ENCODE measurements at places on chromosomes 7 and 10. TPM values are rescaled to one million over a fixed set of nuclear protein-coding genes. Genes with fewer than 3 reads are reported as not detected.

Gene H2BK1
- total RNA-seq = not detected

Gene GALNT11
- total RNA-seq = 18.4 TPM

Gene GARIN1A
- 0.60 TPM for total RNA-seq

Gene POMZP3
- 16.5 TPM for total RNA-seq

Gene IDI2
- total RNA-seq = not detected

Gene SLC18A3
- total RNA-seq = not detected

Gene NME8
- total RNA-seq = not detected

GRCh38 chr10:483261-483660, 206.2 kb downstream of the DIP2C start:
- H3K27ac ChIP-seq = no peak overlapping the region
- no peaks in the 10 kb centered on the region for H3K36me3 ChIP-seq
- H3K4me3 ChIP-seq = no peak overlapping the region
- H3K4me1 ChIP-seq = no peaks in the 10 kb centered on the region
- H3K27me3 ChIP-seq = no peaks in the 10 kb centered on the region

DNA sequence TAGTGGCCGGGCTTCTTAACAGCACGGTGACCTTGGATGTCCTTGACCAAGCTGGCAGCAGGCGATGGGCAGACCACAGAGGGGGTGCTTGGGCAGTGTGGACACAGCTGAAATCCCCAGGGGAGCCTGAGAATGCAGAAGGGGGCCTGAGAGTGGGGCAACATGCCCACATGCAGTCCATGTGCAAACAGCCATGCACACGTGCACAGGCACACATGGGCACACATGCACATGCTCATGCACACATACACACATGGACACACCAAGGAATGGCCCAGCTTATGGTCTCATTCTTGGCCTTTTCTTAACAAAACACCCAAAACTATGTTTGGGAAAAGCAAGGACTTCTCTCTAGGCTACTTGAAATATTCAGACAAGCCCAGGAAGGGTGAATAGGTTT, 483.9 kb upstream of the MKI67 start:
- H3K27ac ChIP-seq = no peak overlapping the region
- H3K36me3 ChIP-seq = no peaks in the 10 kb centered on the region
- H3K27me3 ChIP-seq = no peaks in the 10 kb centered on the region
- DNase-seq = no peak

DNA sequence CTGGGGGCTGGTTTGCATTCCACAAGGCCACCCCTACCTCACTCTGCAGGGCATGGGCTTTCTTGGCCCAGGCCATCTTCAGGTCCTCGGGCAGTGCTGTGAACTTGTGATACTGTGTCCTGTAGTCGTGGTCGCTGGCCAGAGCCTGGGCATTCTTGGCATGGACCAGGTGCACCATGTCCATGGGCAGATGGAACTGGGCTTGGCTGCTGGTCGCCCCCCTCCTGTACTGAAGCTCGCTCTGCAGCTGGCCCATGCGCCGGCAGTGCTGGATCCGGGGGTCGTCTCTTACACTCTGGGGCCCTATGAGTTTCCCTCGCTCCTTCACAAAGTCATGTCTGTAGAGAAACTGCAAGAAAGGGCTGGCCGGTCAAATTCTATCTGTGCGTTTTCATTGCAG, 51.7 kb downstream of the HABP2 start:
- DNase-seq = no peak
- H3K27ac ChIP-seq = no peak overlapping the region
- peaks cover 8% of the 10 kb centered on the region for H3K27me3 ChIP-seq
- no peaks in the 10 kb centered on the region for H3K36me3 ChIP-seq
- no peak overlapping the region for H3K4me3 ChIP-seq
- no peaks in the 10 kb centered on the region for H3K4me1 ChIP-seq

DNA sequence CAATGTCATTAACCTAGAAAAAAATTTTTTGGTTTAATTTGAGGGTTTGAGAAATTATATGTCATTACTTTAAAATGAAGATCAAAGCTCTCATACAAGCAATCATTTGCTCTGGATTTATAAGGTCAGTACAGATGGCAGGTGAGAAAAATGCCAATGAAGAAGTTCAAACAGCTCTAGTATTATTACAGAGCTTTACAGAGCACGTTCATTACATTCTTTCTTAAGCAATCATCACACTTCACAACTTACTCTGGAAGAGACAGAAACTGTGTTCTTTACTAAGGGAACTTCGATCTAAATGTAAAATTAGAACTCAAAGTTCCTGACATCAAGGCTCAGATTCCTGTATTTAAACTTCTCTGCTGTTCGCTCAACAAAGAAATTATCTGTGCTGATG, 153.4 kb downstream of the ATE1 start:
- no peaks in the 10 kb centered on the region for H3K36me3 ChIP-seq
- no peak overlapping the region for H3K4me3 ChIP-seq
- H3K27ac ChIP-seq = no peak overlapping the region
- H3K27me3 ChIP-seq = no peaks in the 10 kb centered on the region

- H3K27me3 ChIP-seq = no peaks in the 10 kb centered on the region
- peaks cover 11% of the 10 kb centered on the region for H3K4me1 ChIP-seq
- no peak overlapping the region for H3K27ac ChIP-seq
- no peak for DNase-seq
- H3K4me3 ChIP-seq = no peak overlapping the region
- H3K36me3 ChIP-seq = no peaks in the 10 kb centered on the region
These were observed 10.2 kb downstream of the DNAJC12 start for GRCh38 chr10:67827811-67828210.

DNA sequence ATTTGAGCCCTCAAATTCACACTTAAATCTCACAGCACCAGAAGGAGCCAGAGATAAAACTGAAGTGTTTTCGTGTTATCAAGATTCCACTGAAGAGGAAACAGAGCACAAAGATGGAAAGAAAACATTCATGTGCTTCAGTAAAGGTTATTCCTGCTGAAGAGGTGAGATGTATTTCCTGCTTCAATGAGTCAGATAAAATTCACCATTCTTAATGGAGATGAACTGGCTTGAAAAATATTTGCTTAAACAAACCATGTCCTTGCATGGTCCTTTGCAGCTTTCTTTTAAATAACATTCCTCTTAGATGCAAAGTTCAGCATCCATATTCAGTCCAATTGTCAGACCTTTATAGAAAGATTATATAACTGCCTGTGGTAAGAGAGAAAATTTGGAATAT, 294.2 kb downstream of the IPMK start:
- no peaks in the 10 kb centered on the region for H3K4me1 ChIP-seq
- no peaks in the 10 kb centered on the region for H3K36me3 ChIP-seq
- no peaks in the 10 kb centered on the region for H3K27me3 ChIP-seq

GRCh38 chr7:9822458-9823290, 1151.0 kb upstream of the PHF14 start:
- H3K4me1 ChIP-seq = no peaks in the 10 kb centered on the region
- H3K27me3 ChIP-seq = no peaks in the 10 kb centered on the region
- H3K27ac ChIP-seq = no peak overlapping the region
- no peak overlapping the region for H3K4me3 ChIP-seq

DNA sequence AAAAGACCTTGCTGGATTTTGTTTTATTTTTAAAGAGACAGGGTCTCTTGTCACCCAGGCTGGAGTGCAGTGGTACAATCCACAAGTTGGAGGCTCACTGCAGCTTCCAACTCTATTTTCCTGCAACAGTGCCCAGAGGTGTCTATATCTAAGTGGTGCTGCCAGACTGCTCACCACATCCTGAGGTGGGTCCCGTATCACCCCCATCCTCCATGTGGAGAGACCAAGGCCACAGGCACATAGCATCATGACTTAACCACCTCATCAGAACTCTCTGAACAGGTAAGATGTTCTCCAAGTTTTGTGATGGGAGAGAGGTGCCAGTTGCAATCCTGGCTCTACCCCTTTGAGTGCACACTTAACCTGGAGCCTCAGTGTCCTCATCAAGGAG, 98.2 kb downstream of the RNF216 start:
- no peaks in the 10 kb centered on the region for H3K27me3 ChIP-seq
- H3K4me1 ChIP-seq = peaks cover 86% of the 10 kb centered on the region
- peaks cover 35% of the 10 kb centered on the region for H3K36me3 ChIP-seq
- H3K4me3 ChIP-seq = no peak overlapping the region
- peak overlapping the region; percentile 72 for H3K27ac ChIP-seq

DNA sequence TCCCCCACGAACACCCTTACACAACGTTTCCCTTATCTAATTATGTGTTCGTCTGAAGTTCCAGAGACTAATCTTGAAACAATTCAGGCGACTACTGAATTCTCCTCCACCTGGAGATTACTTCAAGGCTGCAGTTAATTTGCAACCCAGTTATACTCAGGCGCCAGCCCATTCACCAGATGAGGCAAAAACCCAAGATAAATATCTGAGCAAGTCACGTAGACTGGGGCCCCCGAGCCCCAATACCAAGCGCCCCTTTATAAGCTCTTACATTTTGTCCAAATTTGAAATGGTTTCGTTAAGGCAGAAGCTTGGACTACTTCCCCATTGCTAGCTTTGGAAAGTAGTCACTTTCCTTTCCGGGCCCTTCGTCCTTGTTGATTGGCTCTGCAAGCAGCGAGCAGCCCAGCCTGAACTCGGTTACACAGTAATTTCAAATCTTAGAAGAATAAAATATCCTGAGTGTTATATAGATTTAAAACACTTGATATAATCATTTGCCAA, 1.2 kb downstream of the TPK1 start:
- peak overlapping the region; percentile 94 for H3K4me3 ChIP-seq
- H3K27ac ChIP-seq = peak overlapping the region; percentile 99
- H3K27me3 ChIP-seq = no peaks in the 10 kb centered on the region
- peak; percentile 53 for DNase-seq

DNA sequence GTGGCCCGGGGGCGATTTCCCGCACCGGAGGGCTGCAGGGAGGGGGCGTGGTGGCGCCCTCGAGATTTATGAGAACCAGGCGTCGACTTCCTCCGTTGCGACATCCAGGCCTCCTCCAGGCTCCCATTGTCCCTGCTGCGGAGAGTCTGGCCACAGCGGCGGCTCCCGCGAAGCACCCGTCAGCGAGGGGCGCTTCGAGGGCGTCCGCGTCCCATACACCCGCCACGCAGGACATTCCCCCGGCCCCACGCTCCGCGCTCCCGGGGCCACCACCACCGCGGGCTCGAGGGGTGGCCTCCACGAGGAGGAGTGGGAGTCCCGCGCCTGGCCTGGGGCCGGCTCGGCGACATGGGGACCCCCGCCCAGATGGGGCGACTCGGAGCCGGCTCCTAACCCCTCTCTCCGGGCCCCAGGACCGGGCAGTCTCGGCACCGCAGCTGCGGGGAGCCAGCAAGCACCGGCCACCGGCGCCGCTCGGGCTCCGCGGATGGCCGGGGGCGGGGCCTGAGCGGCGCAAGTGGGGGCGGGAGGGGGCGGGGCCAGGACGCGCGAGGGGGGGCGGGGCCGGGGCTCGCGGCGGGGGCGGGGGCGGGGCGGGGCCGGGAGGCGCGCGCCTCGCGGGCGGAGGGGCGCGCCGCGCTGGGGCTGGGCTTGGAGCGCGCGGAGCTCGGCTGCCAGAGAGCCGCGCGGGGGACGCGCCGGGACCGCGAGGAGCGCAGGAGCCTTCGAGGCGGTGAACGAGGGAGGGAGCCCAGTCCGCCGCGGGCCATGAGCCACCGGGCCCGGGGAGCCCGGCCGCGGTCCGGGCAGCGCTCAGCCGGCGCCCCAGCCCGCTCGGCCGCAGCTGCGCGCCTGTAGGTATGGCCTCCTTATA, at the start of gene SH2B2:
TSS of gene SH2B2 (plus strand) at position 632 of the 874 bp plus-strand sequence. CDS start 13,683 bp downstream, outside the sequence.
- peak within 1 kb of the TSS; percentile 46 for H3K4me3 ChIP-seq
- H3K36me3 ChIP-seq = no peaks in the 10 kb centered on the region
- peak; percentile 30 for DNase-seq
- H3K27me3 ChIP-seq = peaks cover 23% of the 10 kb centered on the region

- H3K36me3 ChIP-seq = no peaks in the 10 kb centered on the region
- H3K4me3 ChIP-seq = no peak overlapping the region
- H3K27me3 ChIP-seq = peaks cover 13% of the 10 kb centered on the region
These were observed 6.0 kb downstream of the TFPI2 start for GRCh38 chr7:93884541-93884940.

- DNase-seq = no peak
- no peaks in the 10 kb centered on the region for H3K36me3 ChIP-seq
- no peak overlapping the region for H3K27ac ChIP-seq
- H3K4me3 ChIP-seq = no peak overlapping the region
- no peaks in the 10 kb centered on the region for H3K4me1 ChIP-seq
- no peaks in the 10 kb centered on the region for H3K27me3 ChIP-seq
These were observed 227.6 kb upstream of the IMMP2L start for GRCh38 chr7:111789870-111790269.

- H3K36me3 ChIP-seq = no peaks in the 10 kb centered on the region
- no peak overlapping the region for H3K27ac ChIP-seq
- DNase-seq = no peak
- no peaks in the 10 kb centered on the region for H3K27me3 ChIP-seq
- no peak overlapping the region for H3K4me3 ChIP-seq
These were observed 14.5 kb upstream of the PIP start for GRCh38 chr7:143117395-143117794.

- H3K36me3 ChIP-seq = peaks cover 15% of the 10 kb centered on the region
- H3K27ac ChIP-seq = no peak overlapping the region
- no peaks in the 10 kb centered on the region for H3K4me1 ChIP-seq
- H3K4me3 ChIP-seq = no peak overlapping the region
These were observed 30.8 kb downstream of the SGMS1 start for GRCh38 chr10:50592961-50593418.

DNA sequence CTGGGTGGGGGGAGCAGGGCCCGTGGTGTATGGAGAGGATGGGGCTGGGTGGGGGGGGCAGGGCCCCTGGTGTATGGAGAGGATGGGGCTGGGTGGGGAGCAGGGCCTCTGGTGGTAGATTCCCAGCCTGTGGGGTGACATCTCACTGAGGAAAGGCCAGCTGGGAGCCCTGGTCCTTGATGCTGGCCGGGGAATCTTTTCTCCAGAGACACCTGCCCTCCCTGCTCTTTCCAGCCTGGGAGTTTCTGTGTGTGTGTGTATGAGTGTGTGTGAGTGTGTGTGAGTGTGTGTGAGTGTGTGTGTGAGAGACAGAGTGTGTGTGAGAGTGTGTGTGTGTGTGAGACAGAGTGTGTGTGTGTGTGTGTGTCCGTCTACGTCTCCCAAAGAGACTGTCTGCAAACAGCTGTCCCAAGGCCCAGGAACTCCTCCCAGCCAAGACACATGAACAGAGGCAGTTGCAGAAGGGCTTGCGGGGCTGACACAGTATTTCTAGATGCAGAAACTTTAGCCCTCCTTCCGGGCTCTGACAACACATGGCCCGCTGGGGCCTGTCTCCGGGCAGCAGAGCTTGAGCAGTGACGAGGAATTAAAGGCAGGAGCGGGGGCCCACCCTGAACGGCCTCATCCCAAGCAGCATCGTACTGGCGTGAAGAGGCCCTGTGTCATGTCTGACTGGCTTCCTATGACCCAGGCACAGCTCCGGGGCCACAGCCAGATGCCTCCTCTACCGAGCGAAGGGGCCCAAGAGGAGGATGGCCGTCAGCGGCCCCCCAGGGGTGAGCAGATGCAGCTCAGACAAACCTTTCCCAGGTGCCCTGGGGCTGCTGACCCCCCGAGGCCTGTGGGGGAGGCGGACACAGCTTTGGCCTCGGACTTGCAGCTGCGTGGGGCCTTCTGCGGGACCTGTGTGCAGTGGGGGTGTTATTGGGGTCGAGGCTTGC, 24.3 kb downstream of the FAM20C start:
- no peaks in the 10 kb centered on the region for H3K27me3 ChIP-seq
- no peaks in the 10 kb centered on the region for H3K36me3 ChIP-seq
- no peak overlapping the region for H3K27ac ChIP-seq
- DNase-seq = no peak

GRCh38 chr7:142832417-142832816, 22.5 kb upstream of the EPHB6 start:
- peaks cover 13% of the 10 kb centered on the region for H3K4me1 ChIP-seq
- no peak overlapping the region for H3K27ac ChIP-seq
- H3K36me3 ChIP-seq = no peaks in the 10 kb centered on the region
- no peak for DNase-seq
- H3K4me3 ChIP-seq = no peak overlapping the region
- peaks cover 10% of the 10 kb centered on the region for H3K27me3 ChIP-seq

GRCh38 chr7:102407910-102408309, 11.7 kb downstream of the PRKRIP1 start:
- H3K27me3 ChIP-seq = no peaks in the 10 kb centered on the region
- H3K27ac ChIP-seq = peak overlapping the region; percentile 22
- H3K4me3 ChIP-seq = no peak overlapping the region
- no peak for DNase-seq
- H3K36me3 ChIP-seq = peaks cover 68% of the 10 kb centered on the region

Measured in activated CD8-positive, alpha-beta T cell treated with anti-CD3 and anti-CD28 coated beads, Interleukin-2, amount 10 ng/mL, durations not matched to agents 7 days and 5 days (primary cell).